ENCODE measurements at places on chromosomes 3 and 15.
A peak's percentile ranks its signal among the peaks of the same experiment; 100 is the strongest.

DNA sequence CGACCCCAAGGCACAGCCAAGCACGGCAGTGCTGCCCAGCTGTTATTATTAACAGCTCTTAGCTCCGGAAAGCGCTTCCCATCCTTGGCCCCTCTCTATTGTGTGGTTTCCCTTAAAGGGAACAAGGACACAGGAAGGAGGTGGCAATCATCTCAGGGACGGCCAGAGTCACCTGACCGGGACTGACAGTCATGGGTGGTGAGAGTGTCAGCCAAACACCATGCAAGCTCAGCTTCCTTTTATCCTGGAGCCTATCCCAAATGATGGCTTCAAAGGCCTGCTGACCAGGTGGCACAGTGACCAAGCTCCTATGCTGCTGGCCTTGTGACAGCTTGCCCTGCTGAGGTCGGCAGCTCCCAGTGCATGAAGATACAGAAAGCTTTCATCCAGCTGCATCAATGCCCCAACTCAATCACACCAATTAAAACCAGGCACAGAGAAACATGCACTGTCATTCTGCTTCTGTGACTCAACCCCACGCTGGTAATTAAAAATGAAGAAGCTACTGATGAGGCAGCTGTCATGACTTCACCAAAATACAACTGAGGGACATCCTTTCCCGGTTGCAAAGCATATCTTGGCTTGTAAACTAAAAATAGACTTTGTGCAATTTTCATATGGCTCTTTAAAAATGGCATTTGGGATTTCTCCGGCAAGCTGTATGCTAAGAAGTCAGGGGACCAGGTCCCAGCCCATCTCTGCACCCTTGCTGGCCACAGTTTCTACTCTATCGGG is 34.0 kb downstream of the PCSK6 start:
- no peak for DNase-seq

GRCh38 chr3:17194116-17194515 is 309.4 kb downstream of the PLCL2 start:
- DNase-seq: no peak

- DNase-seq: no peak
Observed at GRCh38 chr3:13222131-13222530, 148.9 kb upstream of the IQSEC1 start.

GRCh38 chr15:57452090-57452754 is 75.9 kb downstream of the CGNL1 start:
- no peak for DNase-seq

DNA sequence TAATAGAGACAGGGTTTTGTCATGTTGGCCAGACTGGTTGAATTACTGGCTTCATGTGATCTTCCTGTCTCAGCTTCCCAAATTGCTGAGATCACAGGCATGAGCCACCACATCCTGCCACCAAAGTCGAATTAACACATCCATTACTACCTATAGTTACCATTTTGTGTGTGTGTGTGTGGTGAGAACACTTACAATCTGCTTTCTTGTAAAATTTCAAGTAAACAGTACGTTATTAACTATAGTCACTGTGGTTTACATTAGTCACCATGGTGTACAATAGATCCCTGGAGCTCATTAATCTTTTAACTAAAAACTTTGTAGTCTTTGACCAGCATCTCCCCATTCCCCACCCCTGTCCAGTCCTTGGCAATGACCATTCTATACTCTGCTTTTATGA is 270.0 kb downstream of the NAALADL2 start:
- no peak for DNase-seq

DNA sequence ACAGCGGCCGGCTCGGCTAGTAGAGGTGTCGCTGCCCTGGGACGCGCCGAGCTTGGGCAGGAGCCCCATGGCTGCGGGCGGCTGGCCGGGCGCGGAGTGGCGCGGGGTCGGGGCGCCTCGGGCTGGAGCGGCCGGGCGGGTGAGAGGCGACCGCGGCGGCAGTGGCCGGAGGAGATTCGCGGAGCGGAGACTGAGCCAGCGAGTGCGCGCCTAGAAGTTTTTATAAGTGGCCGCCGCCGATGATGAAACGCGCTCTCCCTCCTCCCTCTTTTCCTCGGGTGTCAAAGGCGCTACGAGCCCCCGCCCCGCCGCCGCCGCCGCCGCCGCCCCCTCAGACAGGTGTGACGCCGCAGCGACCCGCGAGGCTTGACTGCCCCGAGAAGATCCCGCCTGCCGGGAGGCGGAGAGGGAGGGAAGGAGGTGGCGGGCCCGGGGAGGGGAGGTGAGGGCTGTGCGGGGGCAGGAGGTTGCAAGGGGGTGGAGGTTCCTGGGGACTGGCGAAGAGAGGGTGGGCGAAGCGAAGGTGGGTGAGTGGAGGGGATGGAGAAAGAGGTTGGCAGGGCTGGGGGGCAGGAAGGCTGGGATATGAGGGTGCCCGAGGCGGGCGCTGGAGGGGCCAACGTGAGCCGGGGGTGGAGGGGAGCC is at the start of gene SLCO2A1:
SLCO2A1 (minus strand) TSS at position 192 of the 645 bp plus-strand sequence; CDS start at position 69, 123 bp downstream.
- peak; percentile 56 for DNase-seq

DNA sequence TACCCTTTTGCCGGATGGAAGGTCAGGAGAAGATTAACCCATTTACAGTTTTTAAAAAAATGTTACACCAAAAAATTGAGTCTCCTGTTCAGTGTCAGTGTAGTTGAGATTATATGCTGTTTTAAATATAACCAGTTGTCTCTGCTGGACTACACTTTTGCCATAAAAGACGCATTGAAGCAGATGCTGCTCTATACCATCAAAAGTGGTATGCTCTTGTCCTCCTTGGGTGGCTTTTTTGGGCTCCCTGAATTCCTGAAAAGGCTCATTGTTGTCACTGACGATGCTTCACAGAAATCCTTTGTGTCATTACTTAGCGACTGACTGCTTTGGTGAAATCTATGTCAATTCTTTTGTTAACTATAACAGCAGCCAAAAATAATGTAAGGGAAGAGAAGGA is 133.9 kb upstream of the SKOR1 start:
- no peak for DNase-seq

DNA sequence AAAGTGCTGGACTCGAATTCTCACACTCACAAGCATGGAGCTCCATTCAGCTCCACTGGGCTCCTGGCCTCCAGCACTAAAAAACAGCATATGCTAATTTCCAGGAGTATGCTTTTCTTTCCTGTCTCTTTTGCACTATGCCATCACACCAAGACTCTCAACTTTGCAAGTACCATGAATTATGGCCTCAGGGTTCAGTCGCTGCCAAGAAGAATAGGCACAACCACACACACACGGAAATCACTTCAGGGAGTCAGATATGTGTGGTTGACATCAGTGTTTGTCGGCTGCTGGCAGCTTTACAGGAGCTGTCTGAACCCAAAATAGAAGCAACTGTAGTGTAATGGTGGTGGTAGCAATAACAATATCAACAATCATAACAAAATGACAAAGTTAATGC is 305.0 kb upstream of the SLCO3A1 start:
- no peak for DNase-seq

- DNase-seq: no peak
Observed at GRCh38 chr15:88932271-88932874, 19.2 kb upstream of the MFGE8 start.

DNA sequence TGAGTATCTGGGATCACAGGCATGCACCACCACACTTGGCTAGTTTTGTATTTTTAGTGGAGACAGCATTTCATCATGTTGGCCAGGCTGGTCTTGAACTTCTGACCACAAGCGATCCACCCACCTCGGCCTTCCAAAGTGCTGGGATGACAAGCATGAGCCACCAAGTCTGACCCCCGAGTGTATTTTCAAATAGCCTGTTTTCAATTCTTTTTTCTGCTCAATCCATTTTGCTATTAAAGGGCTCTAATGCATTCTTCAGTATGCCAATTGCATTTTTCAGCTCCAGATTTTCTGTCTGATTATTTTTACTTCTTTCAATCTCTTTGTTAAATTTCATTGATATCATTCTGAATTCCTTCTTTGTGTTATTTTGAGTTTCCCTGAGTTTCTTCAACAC is 5.8 kb downstream of the OR5H6 start:
- DNase-seq: no peak

- peak; percentile 63 for DNase-seq
Observed at GRCh38 chr3:32432711-32433530, 41.3 kb downstream of the CMTM7 start.

GRCh38 chr3:163261618-163262017 is 1765.0 kb downstream of the OTOL1 start:
- no peak for DNase-seq

- DNase-seq: no peak
Observed at GRCh38 chr15:99605490-99605931, 39.7 kb downstream of the MEF2A start.

DNA sequence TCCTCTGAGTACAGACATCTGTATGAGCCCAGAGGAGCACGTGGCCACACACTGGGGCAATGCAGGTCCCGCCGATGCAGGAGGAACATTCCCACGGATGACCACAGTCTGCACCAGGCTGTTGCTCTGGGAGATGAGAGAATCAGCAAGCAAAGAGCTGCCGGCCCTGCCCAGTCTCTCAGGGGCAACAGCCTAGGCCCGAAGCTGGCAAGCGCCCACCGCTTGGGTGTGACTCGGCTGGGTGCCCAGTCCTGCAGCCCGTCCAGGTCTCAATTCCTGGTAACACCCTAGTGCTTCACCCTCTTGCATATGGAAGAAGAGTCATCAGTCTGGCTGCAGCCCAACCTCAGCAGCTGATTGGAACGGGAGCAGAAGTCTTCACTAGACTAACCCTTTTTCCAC is 153.7 kb upstream of the HES1 start:
- DNase-seq: no peak

DNA sequence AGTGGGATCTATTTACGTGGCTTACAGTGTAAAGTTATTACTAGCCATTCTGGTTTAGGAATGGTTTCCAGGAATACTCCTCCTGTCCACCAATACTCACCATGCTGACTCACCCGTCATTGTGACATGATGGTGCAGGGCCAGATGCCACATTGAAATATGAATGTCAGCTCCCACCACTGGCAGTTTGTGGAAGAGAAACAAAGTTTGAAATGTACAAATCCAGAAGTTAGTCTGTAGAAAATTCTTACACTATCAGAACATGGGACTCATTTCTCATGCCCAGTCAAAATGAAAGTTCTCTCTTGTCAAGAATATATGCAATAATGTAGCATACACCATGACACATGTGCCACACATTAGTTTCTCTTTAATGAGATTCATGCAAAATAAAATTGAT is 14.4 kb upstream of the TSPAN3 start:
- no peak for DNase-seq

DNA sequence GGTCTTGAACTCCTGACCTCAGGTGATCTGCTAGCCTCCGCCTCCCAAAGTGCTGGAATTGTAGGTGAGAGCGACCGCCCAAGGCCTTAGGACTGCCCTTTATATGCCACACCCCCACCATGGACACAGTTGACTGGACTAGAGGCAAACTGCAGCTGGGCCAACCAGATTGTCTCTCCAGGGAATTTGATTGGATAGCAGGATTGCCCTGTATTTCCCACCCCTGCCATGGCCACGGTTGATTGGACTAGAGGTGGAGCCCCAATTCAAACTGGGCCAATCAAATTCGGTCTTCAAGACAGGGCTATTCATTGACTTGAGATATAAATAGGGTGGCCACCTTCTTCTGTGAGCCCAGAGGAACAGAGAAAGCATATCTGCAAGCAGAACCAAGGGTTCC is 6.9 kb upstream of the CLPX start:
- no peak for DNase-seq

DNA sequence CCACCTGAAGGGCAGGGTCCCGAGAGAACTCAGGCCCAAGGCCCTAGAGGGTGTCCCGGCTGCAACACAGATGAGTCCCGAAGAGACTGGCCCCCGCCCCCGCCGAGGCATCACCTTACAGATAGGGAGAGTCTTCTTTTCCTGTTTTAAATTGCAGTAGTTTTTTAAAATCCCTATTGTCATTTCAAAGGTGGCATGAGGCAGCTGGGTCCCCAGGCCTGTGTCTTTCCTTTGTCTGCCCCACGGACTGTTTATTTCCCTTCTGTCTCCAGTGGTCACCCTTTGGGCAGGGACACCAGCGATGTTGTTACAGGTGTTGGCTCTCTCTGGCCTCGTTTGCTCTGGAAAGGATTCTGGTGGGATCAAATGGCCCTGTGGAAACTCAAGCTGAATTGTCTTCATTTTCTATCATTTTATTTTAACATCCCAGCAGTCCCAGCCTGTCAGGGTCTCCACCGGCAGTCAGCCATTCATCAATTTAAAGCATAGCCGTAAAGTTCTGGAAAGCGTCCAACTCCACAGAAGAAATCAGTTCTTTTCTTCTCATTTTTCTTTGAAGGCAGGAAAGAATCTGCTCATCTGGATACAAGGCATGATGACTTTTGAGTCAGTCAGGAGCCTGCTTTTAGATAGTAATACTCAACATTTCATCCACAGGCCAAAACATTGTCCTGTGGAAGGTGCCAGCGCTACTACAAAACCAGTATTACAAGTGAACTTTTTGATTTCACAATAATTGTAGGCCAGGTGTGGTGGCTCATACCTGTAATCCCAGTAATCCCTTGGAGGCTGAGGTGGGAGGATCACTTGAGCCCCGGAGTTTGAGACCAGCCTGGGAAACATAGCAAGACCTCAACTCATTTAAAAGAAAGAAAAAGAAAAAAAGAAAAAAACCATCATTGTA is 96.2 kb downstream of the HES1 start:
- DNase-seq: no peak

- DNase-seq: no peak
Observed at GRCh38 chr3:184067573-184068055, 14.8 kb downstream of the HTR3C start.

DNA sequence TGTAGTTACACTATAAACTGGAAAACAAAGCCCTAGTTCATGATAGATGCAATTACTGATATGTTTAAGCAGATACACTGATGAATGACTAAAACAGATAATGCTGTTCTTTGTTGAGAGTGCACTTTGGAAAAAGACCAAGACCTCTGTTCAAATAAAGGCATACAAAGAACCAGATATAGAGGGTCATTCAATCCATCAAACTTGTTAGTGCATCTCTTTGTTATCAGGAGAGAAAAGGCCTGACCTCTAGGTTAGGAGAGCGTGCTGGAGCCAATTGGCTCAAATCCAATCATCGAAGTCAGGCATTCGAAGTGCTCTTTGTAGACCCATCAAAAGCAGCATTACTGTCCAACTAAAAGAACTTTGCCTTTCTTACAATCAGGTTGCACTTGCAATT is 124.2 kb downstream of the TFG start:
- no peak for DNase-seq

GRCh38 chr15:58666957-58667356 is 82.5 kb downstream of the ADAM10 start:
- no peak for DNase-seq

- no peak for DNase-seq
Observed at GRCh38 chr3:181629029-181629428, 82.7 kb upstream of the SOX2 start.

DNA sequence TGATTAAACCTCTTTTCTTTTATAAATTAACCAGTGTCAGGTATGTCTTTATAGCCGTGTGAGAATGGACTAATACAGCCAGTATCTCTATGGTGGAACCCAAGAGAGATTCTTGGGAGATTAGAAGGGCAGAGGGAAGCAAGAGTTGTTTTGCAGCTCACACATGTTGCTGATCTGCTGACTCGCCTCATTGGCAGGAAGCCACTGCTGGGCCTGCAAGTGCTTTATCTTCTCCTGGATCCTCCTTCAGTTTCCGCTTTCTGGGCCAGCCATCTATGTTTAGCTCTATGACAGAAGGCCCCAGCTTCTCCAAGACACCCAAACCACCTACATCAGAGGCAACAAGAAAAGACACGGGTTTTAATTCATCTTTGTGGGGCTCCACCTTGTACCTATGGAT is 23.4 kb upstream of the GALNT15 start:
- DNase-seq: no peak

- DNase-seq: no peak
Observed at GRCh38 chr3:64221571-64222257, 3.6 kb downstream of the PRICKLE2 start.

GRCh38 chr3:154427685-154428285 is 2.2 kb downstream of the GPR149 start:
- no peak for DNase-seq

- DNase-seq: no peak
Observed at GRCh38 chr15:40008061-40008765, 30.8 kb downstream of the SRP14 start.

Data from natural killer cell treated with Interleukin-12 subunit alpha and Interleukin-12 subunit beta and Interleukin-15 and Interleukin-18, amount 100 ng/mL, for 72 hours (primary cell).